ENCODE measurements at places on chromosomes 1 and 21.

DNA sequence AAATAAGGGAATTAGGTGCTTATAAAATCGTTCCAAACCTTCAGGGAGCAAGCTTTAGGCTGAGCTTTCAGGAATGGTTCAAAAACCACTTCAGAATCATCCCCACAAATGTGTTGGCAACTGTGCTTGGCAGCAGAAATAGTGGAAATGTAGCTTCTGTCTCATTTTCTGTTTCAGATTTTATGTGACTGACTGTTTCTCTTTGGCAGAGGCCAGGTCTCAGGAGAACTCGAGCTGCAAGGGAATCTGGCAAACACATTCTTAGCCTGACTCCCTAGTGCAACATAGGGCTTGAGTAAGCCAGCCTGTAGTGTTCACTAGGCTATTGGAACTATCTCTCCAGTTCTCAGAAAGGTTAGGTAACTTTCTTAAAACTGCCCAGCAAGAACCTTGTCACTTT, 128.6 kb downstream of the PLA2G4A start:
- DNase-seq, result no peak

- no peak for DNase-seq
Observed at GRCh38 chr1:99704356-99704816, 58.5 kb downstream of the PALMD start.

DNA sequence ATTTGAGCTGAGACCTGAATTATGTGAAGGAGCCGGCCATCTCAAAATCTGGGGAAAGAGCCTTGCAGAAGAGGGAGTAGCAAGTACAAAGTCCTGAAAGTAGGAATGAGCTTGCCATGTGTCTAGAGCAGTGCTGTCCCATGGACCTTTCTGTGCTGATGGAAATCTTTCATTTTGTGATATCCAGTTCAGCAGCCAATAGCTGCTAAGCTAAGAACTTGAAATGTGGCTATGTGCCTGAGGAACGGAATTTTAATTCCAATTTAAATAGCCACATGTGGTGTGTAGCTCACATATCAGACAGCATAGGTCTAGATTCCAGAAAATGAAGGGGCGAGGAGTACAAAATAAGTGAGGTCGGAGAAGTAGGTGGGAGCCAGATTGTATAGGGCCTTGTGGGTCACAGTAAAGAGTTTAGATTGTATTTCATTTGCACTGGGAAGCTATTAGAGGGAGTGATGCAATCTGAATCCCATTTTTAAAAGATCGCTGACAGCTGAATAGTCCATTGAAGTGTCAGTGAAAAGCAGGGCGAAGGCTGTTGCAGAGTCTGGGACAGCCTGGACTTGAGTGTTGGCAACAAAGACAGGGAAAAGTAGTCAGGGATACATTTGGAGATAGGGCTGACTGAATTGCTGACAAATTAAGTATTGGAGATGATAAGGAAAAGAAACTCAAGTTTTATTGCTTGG, 80.3 kb downstream of the TMEM200B start:
- no peak for DNase-seq

DNA sequence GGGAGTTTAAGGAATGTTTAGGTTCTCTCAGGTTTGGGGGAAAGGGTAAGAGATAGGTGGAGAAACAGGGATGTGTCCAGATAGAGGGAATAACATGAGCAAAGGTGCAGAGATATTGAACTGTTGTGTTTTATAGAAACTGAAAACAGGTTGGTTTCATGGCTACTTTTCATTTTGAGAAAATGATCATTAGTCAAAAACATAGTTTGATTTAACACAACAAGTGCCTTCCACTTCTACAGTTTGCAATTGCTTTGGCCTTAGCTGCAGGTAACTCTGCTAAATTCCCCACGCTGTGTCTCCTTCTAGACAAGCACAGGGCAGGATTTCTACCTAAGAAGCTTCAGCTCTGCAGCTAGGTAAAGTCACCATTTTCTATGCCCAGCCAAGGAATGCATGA, 124.9 kb downstream of the RGS2 start:
- no peak for DNase-seq

DNA sequence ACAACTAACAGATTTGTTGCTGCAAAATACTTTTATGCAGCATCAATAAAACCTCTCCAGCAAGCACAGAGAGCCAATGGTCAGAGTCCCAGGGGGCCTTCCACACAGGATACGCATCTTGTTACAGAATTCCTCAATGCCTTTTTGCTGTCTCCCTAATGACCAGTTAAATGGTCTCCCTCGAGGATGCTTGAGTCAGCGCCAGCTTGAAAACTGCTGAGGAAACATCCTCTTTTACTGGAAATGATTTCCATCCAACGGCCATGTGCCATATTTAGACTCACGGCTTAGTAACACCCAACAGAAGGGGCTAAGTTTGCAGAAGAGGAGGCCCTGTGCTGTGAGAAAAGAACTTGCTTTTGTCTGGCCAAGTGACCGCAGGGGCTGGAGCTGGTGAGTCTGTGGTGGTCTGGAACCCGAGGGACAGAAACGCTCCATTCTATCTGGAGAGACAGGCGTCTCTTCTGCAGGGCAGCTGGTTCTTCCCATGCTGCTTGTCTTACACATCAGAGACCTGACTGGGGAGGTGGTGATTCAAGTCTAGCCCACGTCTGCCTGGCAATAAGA, 496.4 kb downstream of the SETD4 start:
- DNase-seq, result no peak

GRCh38 chr1:40620586-40621210, 44.8 kb downstream of the RIMS3 start:
- no peak for DNase-seq

GRCh38 chr21:45892156-45892915, 89.2 kb upstream of the COL6A1 start:
- no peak for DNase-seq

GRCh38 chr1:96233422-96233821, 488.2 kb upstream of the PTBP2 start:
- DNase-seq, result no peak

- no peak for DNase-seq
Observed at GRCh38 chr1:174497478-174497877, 49.7 kb downstream of the GPR52 start.

GRCh38 chr1:169049258-169049938, 57.1 kb upstream of the ATP1B1 start:
- DNase-seq, result no peak
